ENCODE measurements at places on chromosomes 6 and 20.
A peak's percentile ranks its signal among the peaks of the same experiment; 100 is the strongest.

GRCh38 chr20:45230631-45231030 lies 9.5 kb downstream of the SEMG2 start:
- no peak for DNase-seq

GRCh38 chr6:43306086-43306485 lies 2.5 kb downstream of the CRIP3 start:
- no peak for DNase-seq

- no peak for DNase-seq
These were observed 467.4 kb upstream of the PLCB4 start for GRCh38 chr20:8601542-8601912.

DNA sequence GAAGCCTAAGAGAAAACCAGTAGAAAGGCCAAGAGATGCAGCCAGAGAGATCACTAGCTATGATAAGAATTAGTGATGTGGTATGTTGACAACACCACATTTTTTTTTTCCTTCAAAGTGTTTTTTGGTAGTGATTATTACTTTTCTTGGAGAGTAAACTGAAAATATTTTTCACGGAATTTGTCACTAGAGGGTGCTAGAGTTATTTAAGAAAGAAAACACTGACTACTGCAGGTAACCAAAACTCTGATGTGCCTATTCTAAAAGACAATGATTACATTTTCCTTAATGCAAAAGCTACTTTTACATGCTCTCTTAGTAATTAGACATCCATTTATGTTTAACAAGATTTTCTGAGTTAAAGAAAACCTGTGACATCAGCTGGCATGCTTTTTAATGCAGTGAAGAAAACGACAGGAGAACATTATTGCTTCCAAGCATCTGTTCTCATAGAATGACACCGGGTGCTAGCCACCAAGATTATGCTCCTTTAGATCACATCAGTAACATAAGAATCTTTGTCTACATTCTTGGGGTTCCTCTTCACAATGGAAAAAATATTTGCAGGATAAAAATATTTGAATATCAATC lies 28.8 kb downstream of the RWDD2A start:
- no peak for DNase-seq

DNA sequence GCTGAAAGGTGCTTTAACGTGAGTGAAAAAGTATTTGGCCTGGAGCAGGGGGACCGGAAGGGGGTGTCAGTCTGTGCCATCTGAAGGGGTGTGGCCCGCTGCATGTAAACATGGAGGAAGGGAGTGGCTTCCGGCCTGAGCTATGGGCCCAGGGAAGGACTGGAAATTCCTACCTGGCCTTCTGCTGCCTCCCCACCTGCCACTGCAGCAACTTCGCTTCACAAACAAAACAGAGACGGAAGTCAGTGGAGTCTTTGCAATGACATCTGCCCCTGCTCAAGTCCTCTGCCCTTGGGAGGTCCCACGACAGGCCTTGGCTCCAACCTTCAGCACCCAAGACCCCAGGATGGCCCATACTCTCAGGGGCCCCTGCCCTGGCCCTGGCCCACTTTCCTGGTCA lies 28.1 kb upstream of the FOXP4 start:
- no peak for DNase-seq

DNA sequence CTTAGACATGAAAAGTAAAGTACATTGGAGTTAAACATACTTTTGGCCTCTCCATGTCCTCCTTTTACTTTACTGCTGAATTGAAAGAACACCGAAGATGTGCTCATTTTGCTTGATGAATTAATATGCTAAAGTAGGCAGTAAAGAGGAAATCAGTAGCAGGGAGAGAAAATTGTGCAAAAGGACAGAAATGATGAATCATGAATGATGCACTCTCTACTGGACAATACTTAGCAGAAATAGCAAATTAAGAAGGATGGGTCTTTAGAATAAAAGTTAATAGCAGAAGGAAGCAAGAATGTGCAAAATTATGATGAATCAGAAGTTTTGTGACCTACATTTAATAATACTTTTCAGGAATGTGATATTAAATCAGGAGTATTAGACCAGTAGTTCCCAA lies 8.4 kb upstream of the SPINT3 start:
- DNase-seq: no peak

- no peak for DNase-seq
These were observed 15.1 kb upstream of the SLC22A3 start for GRCh38 chr6:160333101-160333500.

GRCh38 chr6:56742122-56742791 lies 99.6 kb upstream of the DST start:
- no peak for DNase-seq

DNA sequence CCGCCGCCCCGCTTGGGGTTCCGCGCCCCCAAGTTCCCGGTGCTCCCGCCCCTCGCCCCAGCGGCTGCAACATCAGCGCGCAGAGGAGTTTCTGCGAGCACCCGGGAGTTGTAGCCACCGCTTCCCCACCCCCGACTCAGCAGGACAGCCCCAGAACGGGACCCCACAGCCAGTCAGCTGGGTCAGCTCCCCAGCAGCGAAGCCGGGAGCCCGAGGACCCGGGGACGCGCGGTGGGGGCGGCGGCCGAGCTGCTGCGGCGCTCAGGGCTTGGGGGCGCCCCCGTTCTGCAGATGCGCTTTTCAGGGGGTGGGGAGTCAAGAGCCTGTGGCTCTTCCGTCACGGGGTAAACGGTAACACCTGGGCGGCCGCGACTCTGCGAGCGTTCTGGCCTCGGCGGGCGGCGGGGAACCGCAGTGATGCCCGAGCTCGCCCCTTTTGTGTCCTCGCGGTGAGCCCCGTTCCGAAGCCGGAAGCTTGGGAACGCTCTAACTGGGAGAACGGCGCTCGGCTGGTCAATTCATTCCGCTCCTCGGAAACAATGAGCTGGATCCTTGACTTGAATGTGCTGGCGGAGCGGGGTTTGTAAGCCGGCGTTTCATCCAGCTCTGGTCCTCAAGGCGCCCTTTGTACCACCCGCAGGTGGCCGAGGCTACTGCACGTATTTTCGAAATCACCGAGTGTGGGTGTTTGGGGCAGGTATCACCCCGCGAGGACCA lies 774 bp downstream of the PLEKHG1 start:
- DNase-seq: no peak

DNA sequence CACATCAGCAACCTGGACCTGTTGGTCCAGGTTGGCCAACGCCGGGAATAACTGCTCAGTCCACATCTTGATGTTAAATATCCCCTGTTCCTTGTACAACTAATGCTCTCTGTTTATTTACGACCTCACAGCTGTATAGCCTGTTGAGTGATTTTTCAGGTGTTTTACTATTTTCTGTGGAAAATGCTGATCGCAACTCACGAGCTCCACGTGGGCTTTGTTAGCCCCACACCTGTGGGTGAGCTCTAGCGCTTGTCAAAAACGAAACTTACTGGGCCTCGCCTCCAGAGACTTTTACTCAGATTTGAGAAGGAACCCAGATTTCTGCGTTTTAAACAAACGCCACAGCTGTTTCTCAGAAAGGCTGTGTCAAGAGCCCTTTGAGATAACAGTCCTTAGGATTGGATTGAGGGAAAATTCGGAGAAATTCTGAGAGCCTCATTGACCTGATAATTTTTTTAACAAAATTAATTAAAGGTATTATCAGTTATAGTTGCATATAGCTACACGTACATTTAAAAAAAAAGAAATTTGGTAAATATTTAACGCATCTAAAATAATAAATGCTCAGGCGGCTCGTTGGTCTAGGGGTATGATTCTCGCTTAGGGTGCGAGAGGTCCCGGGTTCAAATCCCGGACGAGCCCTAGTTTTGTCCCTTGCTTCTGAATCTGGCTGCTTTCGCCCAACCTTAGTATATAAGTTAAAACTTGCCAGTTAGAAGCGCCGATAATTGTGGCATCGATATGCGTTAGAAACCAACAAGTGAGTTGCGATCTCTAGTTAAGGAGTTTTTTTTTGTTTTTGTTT lies 16.7 kb downstream of the HMGN4 start:
- DNase-seq: peak; percentile 50

DNA sequence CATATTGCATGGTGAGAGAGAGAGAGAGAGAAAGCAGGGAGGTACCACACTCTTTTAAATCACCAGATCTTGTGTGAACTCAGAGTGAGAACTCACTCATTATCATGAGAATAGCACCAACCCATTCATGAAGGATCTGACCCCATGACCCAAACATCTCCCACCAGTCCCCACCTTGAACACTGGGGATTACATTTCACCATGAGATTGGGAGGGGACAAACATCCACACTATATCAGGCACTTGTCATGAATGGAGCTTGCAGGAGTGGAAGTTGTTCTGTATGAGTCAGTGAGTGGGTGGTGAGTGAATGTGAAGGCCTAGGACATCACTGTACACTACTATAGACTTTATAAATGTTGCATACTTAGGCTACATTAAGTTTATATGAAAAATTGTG lies 47.7 kb upstream of the RNF182 start:
- no peak for DNase-seq

GRCh38 chr20:38610521-38610920 lies 8.9 kb downstream of the ARHGAP40 start:
- DNase-seq: no peak

GRCh38 chr6:146287691-146288369 lies 255.8 kb upstream of the RAB32 start:
- no peak for DNase-seq

DNA sequence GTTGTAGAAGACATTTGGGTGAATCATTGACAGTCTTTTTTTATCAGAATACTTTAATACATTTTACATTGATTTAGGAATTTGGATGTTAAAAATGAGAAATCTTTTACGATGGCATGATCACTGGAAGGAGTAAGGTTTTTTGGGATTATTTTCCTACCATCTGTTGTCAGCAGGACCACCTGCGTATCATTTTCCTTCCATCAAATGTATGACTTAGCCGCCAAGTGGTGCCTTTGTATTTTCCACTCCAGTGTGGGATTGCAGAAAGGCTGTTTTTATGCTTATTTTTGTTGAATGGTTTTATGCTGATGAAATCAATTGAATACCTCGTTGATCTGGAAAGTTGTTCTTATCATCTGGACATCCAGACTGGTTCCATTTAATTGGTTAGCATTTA lies 35.8 kb downstream of the AKAP12 start:
- DNase-seq: no peak

- DNase-seq: no peak
These were observed 227.9 kb upstream of the MARCKS start for GRCh38 chr6:113629256-113629655.

DNA sequence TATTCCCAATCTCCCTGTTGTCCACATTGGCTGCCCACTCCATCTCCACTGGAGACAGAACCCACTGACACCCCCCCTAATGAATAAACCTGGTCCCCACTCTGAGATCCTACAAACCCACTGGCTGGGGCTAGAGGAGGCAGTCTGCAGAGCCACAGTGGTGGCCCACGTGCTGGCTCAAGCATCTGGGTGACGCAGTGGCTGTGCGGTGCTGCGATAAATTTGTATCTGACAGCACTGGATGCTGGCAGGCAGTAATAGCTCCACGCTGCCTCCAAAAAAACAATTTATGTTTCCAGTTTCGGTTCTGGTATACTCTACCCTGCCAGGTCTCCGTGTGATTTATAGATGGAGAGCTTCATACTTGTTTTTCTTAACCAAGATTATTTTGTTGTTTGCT lies 87.1 kb upstream of the SYNDIG1 start:
- no peak for DNase-seq

DNA sequence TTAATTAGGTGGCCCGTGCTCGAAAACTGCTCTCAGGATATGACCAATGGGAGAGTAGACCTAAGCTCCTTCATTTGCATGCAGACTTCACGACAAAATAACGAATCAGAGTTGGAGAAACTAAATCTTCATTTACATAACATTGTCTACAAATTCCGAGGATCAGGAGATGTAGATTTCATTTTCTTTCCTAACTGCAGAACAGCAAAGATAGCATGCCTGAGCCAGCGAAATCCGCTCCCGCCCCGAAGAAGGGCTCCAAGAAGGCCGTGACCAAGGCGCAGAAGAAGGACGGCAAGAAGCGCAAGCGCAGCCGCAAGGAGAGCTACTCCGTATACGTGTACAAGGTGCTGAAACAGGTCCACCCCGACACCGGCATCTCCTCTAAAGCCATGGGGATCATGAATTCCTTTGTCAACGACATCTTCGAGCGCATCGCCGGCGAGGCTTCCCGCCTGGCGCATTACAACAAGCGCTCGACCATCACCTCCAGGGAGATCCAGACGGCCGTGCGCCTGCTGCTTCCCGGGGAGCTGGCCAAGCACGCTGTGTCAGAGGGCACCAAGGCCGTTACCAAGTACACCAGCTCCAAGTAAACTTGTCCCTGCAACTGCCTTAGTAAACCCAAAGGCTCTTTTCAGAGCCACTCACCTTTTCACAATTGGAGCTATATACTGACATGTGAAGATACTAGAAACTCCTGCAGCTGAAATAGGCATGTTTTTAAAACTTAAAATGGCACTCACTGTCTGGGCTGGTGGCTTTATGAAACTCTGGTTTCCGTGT lies 96.5 kb downstream of the HFE start:
- DNase-seq: peak; percentile 58

- no peak for DNase-seq
These were observed 14.1 kb upstream of the TCFL5 start for GRCh38 chr20:62875419-62876361.

- no peak for DNase-seq
These were observed 145.3 kb upstream of the STXBP5 start for GRCh38 chr6:147058786-147059385.

- DNase-seq: peak; percentile 89
These were observed 572 bp downstream of the ZNF341 start for GRCh38 chr20:33732166-33732970.

DNA sequence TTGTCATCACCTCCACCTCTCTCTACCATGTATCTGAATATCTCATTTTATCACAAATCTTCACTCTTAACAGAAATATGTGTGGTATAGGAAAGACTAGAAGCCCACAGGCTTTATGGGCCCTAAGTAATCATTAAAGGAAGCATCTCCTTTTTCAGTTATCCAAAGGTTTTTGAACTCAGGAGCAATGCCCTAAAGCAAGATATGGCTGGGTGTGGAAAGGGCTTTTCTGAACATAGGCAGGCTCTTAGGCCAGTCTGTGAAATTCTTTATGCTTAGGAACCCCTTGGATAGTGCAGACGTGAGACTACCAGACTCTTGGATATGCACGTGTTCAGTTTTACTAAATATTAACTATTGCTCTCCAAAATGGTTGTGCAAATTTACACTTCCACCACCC lies 99.5 kb downstream of the ADTRP start:
- no peak for DNase-seq

- no peak for DNase-seq
These were observed 173.4 kb downstream of the MRPL14 start for GRCh38 chr6:43953794-43954310.

DNA sequence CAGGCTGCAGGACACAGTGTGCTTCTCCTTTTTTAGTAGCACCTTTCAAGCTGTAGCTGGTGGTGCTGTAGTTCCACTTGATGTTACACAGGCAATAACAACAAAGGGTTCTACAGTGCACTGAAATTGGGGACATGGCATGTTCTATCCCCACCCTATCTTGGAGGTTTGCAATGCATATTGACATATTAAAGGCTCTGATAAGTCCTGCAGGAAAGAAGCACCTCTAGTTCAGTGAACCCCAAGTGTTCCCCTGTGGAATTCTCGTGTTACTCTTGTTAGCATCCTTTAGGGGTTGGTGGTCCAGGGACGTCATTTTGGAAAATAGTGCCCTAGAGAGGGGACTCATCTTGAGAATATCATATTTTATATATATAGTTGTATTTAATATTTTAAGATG lies 337.6 kb downstream of the DHX35 start:
- no peak for DNase-seq
